ENCODE measurements at places on chromosomes 4 and X. TPM values are rescaled to one million over a fixed set of nuclear protein-coding genes. Genes with fewer than 3 reads are reported as not detected.

Gene PPP1R3F
- 1.8 TPM for total RNA-seq

DNA sequence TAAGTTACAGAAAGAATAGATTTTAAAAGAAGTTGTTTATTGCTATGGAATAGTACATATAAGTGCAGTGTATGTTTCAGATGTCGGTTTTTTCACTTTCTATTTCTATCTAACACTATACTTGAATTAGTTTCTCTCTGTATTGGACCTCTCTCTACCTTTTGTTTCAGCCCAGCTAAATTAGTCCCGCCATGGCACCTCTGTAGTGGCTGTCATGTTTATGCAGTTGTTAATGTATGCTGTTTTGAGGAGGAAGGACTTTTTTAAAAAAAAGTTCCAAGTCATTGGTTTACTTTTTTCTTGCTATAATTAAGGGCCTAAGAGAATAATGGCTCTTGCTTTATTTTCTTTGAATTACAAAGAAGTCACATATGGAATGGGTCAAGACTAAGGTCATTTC is 118.1 kb downstream of the AKAP4 start:
- no peak for DNase-seq

DNA sequence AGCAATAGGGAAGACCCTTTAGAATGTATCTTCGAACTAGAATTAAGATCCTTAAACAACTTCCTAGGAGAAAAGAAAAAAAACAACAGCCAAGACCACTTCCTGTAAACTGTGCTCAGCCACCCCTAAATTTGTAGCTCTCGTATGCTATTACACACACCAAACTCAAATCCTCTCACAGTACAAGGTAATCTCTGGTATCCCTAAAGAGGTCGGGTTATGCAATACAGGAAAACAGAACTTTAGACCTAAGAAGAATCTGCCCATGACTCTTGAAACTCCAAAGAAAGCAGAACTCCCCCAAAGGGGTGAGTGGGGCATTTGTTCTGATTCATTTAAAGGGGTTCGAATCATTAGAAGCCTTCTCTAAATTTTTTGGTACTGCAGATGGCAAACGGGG is 170.9 kb upstream of the CASK start:
- no peak for DNase-seq

GRCh38 chr4:9867751-9868425 is 86.5 kb downstream of the DRD5 start:
- no peak for DNase-seq

- DNase-seq, result no peak
These were observed 54.3 kb downstream of the CLCN5 start for GRCh38 chrX:49976682-49977197.

GRCh38 chrX:1322393-1322792 is 14.2 kb upstream of the IL3RA start:
- no peak for DNase-seq

DNA sequence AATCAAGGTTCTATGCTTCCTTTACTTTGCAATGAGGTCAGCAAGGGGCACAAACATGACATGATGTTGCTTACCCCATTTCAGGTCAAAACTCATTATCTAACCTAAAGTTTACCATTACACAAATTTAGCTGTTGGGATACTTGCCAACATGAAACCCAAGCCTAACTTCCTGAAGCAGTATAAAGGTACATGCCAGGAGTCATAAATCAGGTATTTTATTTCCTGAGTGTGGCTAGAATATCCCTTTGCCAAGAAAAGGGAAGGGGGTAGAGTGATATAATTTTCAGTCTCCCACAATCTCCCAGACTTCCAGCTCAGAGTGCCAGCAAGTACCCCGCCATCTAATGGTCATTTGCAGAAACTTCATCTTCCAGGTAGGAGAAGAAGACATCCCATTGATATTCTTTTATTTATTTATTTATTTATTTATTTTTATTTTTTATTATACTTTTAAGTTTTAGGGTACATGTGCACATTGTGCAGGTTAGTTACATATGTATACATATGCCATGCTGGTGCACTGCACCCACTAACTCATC is 136.6 kb downstream of the NEXMIF start:
- DNase-seq, result no peak

DNA sequence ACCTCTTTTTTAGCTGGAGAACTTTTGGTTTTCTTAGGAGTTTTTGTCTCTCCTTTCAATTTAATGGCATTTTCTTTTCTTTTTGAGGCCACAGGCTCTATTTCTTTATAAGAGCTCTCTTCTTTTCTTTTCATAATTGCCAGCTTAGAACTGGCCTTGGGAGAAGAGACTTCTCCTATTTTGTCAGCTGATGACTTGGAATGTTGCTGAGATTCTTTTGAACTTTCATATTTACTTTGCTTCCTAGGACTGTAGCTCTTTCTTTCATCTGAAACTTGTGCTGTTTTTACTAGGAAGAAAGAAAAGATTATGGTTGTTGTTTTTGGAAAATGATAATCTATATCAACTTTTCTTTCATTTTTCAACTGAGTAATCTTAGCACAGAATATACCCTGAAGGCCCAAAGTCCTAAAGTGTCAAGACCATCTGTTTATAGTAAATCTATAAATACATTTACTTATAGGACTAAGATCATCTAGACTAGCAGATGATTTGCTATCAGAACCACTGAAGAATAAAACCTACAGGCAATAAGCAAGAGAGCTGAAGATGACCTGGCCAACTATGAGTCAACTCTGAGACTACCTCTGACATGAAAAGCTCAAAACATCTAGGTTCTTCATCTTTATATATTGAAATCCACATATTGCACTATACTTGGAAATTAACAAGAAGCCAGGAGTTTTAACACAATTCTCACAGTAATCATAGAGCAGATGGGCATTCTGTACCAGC is 45.6 kb downstream of the RFC1 start:
- DNase-seq, result no peak

Measured in dermis blood vessel endothelial cell (primary cell).